ENCODE measurements at places on chromosomes 3 and 15. TPM values are rescaled to one million over a fixed set of nuclear protein-coding genes. Genes with fewer than 3 reads are reported as not detected.
A peak's percentile ranks its signal among the peaks of the same experiment; 100 is the strongest.

GRCh38 chr3:165645191-165645590 lies 192.0 kb downstream of the BCHE start:
- no peaks in the 10 kb centered on the region for H3K27me3 ChIP-seq
- H3K36me3 ChIP-seq, result no peaks in the 10 kb centered on the region
- H3K27ac ChIP-seq, result no peak overlapping the region
- no peaks in the 10 kb centered on the region for H3K4me1 ChIP-seq
- H3K4me3 ChIP-seq, result no peak overlapping the region

GRCh38 chr3:46881596-46882376 lies 4.3 kb downstream of the PTH1R start:
- peak overlapping the region; percentile 65 for H3K4me3 ChIP-seq
- DNase-seq, result peak; percentile 75
- no peaks in the 10 kb centered on the region for H3K36me3 ChIP-seq
- H3K4me1 ChIP-seq, result peaks cover 5% of the 10 kb centered on the region

DNA sequence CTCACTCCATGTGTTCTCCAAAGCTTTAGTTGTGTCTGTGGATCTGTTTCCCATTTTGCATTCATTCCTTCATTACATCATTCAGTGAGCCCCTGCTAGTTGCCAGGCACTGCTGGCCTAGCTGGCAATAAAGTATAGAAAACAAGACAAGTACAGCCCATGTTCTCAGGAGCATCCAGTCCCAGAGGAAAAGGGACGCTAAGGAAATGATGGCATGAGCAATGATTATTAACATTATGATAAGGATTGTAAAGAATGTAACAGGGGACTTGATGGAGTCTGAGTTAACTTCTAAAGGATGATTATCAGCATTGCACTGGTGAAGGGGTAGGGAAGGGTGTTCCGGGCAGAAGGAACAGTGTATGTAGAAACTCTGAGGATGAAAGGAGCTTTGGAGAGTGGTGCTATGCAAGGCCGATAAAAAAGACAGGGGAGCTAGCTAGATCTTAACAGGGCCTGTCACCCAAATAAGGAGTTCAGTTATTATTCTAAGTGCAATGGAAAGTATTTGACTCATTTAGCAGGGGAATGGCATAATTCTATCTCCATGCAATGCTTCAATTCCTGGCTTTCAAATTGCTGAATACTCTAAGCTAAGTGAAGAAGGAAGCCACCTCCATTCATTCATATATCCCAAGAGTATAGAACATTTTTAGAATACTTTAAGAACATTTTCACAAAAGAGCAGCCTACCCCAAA lies 258.2 kb upstream of the STT3B start:
- peak overlapping the region; percentile 45 for H3K27ac ChIP-seq
- H3K4me1 ChIP-seq, result peaks cover 13% of the 10 kb centered on the region
- no peaks in the 10 kb centered on the region for H3K27me3 ChIP-seq
- no peak for DNase-seq
- no peak overlapping the region for H3K4me3 ChIP-seq

- H3K27ac ChIP-seq, result no peak overlapping the region
- peaks cover 24% of the 10 kb centered on the region for H3K4me1 ChIP-seq
- no peak for DNase-seq
- H3K4me3 ChIP-seq, result no peak overlapping the region
- H3K36me3 ChIP-seq, result no peaks in the 10 kb centered on the region
Observed at GRCh38 chr15:67196672-67197363, 57.6 kb downstream of the AAGAB start.

- H3K36me3 ChIP-seq, result no peaks in the 10 kb centered on the region
- H3K27me3 ChIP-seq, result no peaks in the 10 kb centered on the region
- no peak for DNase-seq
- H3K4me3 ChIP-seq, result no peak overlapping the region
- H3K4me1 ChIP-seq, result no peaks in the 10 kb centered on the region
Observed at GRCh38 chr15:79608066-79608864, 176.1 kb downstream of the MINAR1 start.

CASR gene
- total RNA-seq, result 0.36 TPM

GRCh38 chr3:31227131-31227562 lies 305.6 kb upstream of the STT3B start:
- no peaks in the 10 kb centered on the region for H3K36me3 ChIP-seq
- no peaks in the 10 kb centered on the region for H3K4me1 ChIP-seq

- H3K27me3 ChIP-seq, result no peaks in the 10 kb centered on the region
- H3K4me3 ChIP-seq, result no peak overlapping the region
- no peak for DNase-seq
- no peak overlapping the region for H3K27ac ChIP-seq
- H3K36me3 ChIP-seq, result no peaks in the 10 kb centered on the region
Observed at GRCh38 chr3:9040996-9041395, 77.7 kb upstream of the RAD18 start.

DNA sequence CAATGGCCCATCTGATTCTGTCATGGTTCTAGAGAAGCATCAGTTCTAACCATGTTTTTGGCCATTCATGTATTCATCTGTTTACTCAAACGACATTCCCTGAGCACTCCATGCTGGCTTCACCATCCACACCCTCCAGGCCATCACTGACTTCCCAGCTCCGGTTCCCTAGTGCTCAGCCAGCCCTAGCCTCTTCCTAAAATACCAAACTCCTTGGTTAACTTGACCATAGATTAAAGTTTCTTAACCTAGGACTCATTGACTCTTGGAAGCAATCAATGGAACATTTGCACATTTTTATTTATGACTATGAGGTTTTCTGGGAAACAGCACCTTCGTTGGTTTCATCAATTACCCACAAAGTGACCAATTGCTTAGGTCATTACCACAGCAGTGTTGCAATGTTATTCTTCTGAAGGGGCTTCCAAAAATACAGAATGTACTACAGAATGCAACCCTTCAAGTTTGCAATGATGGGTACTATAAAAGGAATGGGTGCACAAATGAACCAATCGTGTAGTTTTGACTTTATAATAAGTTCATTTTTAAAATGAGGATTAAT lies 27.2 kb upstream of the SLC25A36 start:
- H3K36me3 ChIP-seq, result no peaks in the 10 kb centered on the region
- H3K4me1 ChIP-seq, result no peaks in the 10 kb centered on the region
- no peak overlapping the region for H3K27ac ChIP-seq
- H3K4me3 ChIP-seq, result no peak overlapping the region

DNA sequence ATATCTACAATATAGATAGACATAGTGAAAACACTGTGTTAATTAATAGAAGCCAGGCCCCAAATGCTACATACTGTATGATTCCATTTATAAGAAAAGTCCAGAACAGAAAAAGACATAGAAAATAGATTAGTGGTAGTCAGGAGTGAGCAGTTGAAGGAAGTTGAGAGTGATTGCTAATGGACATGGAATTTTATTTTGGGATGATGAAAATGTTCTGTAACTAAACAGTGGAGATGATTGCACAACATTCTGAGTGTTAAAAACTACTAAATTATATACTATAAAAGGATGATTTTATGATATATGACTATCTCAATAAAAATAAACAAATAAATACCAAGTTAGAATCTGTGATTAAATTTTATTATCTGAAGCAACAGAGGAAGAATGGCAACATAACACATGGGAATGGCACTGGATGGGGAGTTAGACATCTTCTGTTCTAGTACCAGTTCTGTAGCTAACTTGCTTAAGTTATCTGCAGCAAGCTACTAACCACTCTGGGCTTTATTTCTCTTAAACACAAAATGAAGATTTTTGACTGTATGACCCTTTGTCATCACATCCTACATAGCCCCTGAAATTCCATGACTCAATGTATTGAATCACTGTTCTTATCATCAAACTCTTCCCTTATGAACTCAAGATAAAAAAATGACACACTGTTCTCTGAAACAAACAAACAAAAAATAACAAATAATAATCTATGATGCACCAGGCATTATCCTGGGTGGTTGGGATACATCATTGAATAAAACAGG lies 612.7 kb downstream of the TBL1XR1 start:
- no peak overlapping the region for H3K4me3 ChIP-seq
- no peaks in the 10 kb centered on the region for H3K36me3 ChIP-seq

- DNase-seq, result no peak
- no peaks in the 10 kb centered on the region for H3K27me3 ChIP-seq
- H3K27ac ChIP-seq, result no peak overlapping the region
- H3K4me3 ChIP-seq, result no peak overlapping the region
- H3K4me1 ChIP-seq, result no peaks in the 10 kb centered on the region
Observed at GRCh38 chr3:106268696-106269095, 399.9 kb upstream of the CBLB start.

TMEM266 gene
- total RNA-seq, result not detected

DNA sequence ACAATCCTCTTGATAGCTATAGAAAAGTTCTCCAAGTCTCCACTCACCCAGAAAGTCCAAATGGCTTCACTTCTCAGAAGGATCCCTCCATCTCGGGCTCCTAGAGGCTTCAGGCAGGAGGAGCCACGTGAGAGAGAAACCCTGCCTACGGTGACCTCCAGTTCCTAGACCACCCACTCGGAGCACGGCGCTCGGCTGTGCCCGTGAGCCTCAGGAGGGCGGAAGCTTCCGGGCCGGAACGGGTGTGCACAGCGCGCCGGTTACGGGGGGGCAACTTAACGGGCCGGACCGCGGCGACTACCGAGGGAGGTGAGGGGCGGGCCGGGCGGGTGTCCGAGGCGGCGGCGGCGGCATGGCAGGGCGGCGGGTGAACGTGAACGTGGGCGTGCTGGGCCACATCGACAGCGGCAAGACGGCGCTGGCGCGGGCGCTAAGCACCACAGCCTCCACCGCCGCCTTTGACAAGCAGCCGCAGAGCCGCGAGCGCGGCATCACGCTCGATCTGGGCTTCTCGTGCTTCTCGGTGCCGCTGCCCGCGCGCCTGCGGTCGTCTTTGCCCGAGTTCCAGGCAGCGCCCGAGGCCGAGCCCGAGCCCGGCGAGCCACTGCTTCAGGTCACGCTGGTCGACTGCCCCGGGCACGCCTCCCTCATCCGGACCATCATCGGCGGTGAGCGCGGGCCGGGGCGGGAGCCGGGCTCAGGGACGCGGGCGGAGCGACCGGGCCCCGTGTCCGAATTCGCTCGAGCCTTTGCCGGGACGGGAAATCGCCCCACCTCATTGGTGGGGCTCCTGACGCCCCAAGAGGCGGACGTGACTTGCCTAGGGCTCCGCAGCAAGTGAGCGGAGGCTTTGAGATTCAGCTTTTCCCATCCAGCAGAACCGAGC lies at the start of gene EEFSEC:
Gene EEFSEC (plus strand): TSS at position 326 of the 886 bp plus-strand sequence. CDS start 27 bp downstream, at position 353.
- H3K4me3 ChIP-seq, result peak within 1 kb of the TSS; percentile 85
- H3K4me1 ChIP-seq, result peaks cover 3% of the 10 kb centered on the region

TRH gene
- 0.62 TPM for total RNA-seq

GRCh38 chr15:90915808-90916440 lies 12.8 kb downstream of the MAN2A2 start:
- no peaks in the 10 kb centered on the region for H3K36me3 ChIP-seq
- DNase-seq, result peak; percentile 55
- H3K27ac ChIP-seq, result no peak overlapping the region
- H3K4me1 ChIP-seq, result no peaks in the 10 kb centered on the region
- H3K27me3 ChIP-seq, result no peaks in the 10 kb centered on the region
- no peak overlapping the region for H3K4me3 ChIP-seq

- H3K27me3 ChIP-seq, result no peaks in the 10 kb centered on the region
- H3K4me1 ChIP-seq, result no peaks in the 10 kb centered on the region
- DNase-seq, result no peak
- no peaks in the 10 kb centered on the region for H3K36me3 ChIP-seq
- H3K4me3 ChIP-seq, result no peak overlapping the region
Observed at GRCh38 chr3:160828880-160829279, 72.8 kb downstream of the PPM1L start.

GRCh38 chr3:194756791-194757325 lies 71.2 kb downstream of the FAM43A start:
- no peak for DNase-seq
- peaks cover 8% of the 10 kb centered on the region for H3K4me1 ChIP-seq
- H3K36me3 ChIP-seq, result no peaks in the 10 kb centered on the region
- H3K4me3 ChIP-seq, result no peak overlapping the region

GRCh38 chr3:88231207-88231606 lies 81.4 kb downstream of the C3orf38 start:
- H3K36me3 ChIP-seq, result no peaks in the 10 kb centered on the region
- H3K4me3 ChIP-seq, result no peak overlapping the region
- DNase-seq, result no peak
- no peaks in the 10 kb centered on the region for H3K4me1 ChIP-seq

- no peaks in the 10 kb centered on the region for H3K36me3 ChIP-seq
- H3K27me3 ChIP-seq, result no peaks in the 10 kb centered on the region
- DNase-seq, result no peak
- peaks cover 6% of the 10 kb centered on the region for H3K4me1 ChIP-seq
- H3K4me3 ChIP-seq, result no peak overlapping the region
Observed at GRCh38 chr3:101383156-101383575, 62.8 kb upstream of the IMPG2 start.

DNA sequence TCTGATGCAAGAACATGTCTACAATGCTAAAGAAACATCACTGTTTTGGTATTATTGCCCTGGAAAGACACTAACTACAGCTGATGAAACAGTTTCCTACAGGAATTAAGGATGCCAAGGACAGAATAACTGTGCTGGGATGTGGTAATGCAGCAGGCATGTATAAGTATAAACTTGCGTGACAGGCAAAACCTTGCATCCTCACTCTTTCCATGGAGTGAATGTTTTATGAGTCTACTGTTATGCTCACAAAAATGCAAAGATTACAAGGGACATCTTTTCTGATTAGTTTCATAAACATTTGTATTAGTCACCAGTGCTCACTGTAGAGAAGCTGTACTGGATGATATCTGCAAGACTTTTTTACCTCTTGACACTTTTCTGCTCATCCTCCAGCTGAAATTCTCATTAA lies 143.6 kb downstream of the NAALADL2 start:
- no peak for DNase-seq
- H3K27ac ChIP-seq, result no peak overlapping the region
- peaks cover 1% of the 10 kb centered on the region for H3K4me1 ChIP-seq

ACTRT3 gene
- total RNA-seq, result 2.5 TPM

MNS1 gene
- total RNA-seq, result 3.0 TPM

CDHR4 gene
- total RNA-seq, result 1.3 TPM

GOLGA8J gene
- not detected for total RNA-seq

DNA sequence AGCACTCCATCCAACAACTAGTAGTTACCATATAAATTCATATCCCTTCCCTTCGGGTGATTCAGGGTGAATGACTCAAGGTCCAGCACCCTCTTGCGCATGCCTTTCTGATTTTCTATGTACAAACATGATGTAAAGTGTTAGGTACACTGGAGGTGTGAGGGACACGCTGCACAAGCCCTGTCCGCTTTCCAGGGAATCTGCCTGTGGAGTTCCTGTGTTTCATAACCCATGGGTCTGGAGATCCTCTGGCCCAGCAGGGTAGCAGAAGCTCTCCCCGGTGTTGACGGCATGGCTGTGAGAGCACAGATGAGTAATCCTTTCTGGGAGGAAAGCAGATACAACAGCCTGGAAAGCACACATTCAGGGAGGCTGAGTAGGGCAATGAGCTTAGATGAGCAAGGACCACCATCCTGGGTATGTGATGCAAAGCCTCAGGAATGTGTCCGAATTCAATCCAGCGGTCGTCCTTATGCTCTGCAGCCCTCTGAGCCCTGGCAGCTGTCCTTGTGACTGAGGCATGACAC lies 142.9 kb upstream of the TP63 start:
- H3K36me3 ChIP-seq, result no peaks in the 10 kb centered on the region
- H3K27ac ChIP-seq, result no peak overlapping the region
- H3K4me1 ChIP-seq, result no peaks in the 10 kb centered on the region
- no peak for DNase-seq
- H3K4me3 ChIP-seq, result no peak overlapping the region
- no peaks in the 10 kb centered on the region for H3K27me3 ChIP-seq

- H3K27me3 ChIP-seq, result no peaks in the 10 kb centered on the region
- peak; percentile 41 for DNase-seq
- no peak overlapping the region for H3K27ac ChIP-seq
- no peak overlapping the region for H3K4me3 ChIP-seq
- no peaks in the 10 kb centered on the region for H3K4me1 ChIP-seq
- H3K36me3 ChIP-seq, result no peaks in the 10 kb centered on the region
Observed at GRCh38 chr3:171306631-171307030, 153.6 kb downstream of the TNIK start.
